ENCODE measurements at places on chromosomes 3 and 15.

DNA sequence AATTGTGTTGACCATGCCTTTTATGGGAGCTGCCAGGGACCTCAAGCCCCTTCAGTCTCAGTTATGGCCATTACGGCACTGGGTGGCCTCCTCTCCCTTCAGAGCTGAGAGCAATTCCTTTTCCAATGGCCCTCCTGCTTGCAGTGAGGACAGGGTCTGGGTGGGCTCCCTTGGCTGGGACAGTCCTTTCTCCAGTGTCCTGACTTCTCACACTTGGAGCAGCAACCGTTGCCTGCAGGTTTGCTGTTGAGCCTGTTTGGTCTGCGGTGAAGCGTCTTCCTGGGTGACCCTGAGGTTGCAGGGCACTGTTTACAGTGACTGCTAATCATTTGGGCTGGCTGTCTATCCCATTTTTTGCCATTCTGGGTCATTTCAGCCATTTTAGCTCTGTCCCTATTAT lies 3.5 kb upstream of the CCDC80 start:
- no peak for DNase-seq

- no peak for DNase-seq
These were observed 28.8 kb downstream of the CYP8B1 start for GRCh38 chr3:42846685-42847522.

GRCh38 chr3:150355574-150355973 lies 52.5 kb upstream of the TSC22D2 start:
- DNase-seq = no peak

DNA sequence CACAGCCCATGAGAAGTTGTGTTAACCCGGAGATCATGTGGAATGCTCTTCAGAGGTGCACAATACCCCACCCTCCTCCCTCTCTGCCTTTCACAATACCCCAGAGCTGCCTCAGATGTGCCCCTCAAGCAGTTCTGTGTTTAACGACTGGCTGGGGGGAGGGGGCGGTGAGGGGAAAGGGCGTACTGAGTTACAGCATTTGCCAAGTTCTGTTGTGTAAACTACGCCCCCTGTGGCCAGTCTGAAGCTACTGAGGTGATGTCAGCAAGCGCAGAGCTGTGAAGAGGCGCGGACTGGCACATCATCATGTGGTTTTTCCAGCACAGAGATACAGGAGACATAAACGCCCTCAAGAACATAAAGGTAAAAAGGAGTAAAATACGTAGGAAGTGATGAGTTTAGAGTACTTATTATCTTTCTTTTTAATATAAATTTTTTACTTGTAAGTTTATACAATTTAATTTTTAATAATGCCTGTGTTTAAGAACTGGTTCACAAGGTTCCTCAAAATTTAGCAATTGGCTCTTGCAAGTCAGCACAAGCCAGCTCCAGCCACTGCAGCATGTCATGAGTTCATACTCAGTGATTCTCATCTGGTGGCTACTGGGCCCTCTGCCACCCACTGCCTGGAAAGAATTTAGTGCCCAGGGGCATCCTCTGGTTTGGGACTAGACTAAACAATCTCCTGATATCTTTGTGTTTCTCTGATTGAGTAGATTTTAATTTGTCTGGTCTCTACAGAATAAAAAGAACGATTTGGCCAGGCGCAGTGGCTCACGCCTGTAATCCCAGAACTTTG lies 1.7 kb downstream of the EPB42 start:
- no peak for DNase-seq

DNA sequence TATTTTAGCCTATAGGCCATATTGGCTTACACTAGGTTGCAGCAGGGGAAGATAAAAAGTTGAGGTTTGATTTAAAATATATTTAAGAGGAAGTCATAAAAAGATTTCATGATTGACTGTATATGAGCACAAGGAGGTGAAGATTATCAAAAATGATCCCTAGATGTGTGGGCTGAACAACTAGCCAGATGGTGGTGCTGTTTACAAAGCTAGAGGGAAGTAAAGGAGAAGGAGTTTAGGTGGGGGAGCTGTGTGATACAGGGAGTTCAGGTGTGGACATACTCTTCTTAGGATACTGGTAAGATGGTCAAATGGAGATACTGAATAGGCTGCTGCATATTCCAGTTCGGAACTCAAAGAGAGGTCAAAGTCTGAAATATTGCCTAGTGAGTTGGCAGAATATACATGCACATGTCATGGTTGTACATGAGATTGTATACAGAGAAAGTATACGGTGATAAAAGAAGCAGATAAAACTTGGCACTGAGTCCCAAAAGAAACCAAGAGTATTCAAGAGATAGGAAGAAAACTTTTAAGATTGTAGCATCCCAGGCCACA lies 727.8 kb downstream of the NLGN1 start:
- DNase-seq = no peak

DNA sequence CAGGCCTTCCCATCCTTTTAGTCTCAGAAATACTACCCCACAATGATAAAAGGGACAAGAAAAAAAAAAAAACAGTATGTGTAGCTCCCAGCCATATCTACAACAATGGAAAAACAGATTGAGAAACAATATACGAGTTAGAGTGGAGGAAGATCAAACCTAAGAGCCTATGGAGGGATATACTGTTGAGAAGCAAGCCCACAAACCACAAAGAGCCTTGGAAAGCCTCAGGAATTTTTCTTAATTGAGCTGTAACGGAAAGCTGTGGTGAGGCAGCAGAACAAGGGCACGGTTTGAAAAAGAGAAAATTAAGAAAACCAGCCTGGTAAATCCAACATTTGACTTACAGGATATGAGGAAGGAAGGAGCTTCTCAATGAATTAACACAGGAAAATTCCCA lies 21.4 kb downstream of the KPNA1 start:
- DNase-seq = no peak

GRCh38 chr3:146502887-146503460 lies 33.6 kb upstream of the PLSCR2 start:
- no peak for DNase-seq

- no peak for DNase-seq
These were observed 29.8 kb upstream of the UBE3A start for GRCh38 chr15:25468611-25469010.

GRCh38 chr3:44077267-44077666 lies 164.4 kb upstream of the TOPAZ1 start:
- DNase-seq = no peak

DNA sequence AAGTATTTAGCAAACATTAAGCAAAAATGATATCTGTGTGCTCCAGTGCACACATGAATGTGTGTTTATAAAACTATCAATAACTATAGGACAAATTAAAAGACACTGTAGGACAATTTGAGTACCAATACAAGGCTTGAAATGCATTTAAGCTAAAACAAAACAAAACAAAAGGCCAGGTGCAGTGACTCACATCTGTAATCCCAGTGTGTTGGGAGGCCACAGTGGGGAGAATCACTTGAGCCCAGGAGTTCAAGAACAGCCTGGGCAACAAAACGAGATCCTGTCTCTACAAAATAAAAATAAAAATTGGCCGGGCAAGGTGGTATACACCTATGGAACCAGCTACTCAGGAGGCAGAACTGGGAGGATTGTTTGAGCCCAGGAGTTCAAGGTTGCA lies 50.7 kb downstream of the CSNK1G1 start:
- DNase-seq = no peak

DNA sequence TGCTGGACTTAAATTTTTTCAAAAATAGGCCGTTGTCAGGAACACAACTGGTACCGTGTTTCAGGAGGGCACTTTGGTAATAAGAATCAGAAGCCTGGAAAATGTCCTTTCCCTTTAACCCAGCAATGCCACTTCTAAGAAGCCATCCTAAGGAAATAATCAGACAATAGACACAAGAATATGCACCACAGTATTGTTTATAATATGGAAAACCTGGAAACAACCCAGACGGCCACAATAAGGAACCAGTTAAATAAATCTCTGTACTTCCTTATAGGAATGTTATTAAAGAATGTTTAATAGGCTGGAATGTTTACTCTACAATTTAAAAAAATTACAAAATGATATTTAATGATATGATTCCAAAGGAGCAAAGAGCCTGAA lies 30.4 kb upstream of the ATP1B3 start:
- DNase-seq = no peak
